ENCODE measurements at places on chromosomes 12 and 14. TPM values are rescaled to one million over a fixed set of nuclear protein-coding genes. Genes with fewer than 3 reads are reported as not detected.

DNA sequence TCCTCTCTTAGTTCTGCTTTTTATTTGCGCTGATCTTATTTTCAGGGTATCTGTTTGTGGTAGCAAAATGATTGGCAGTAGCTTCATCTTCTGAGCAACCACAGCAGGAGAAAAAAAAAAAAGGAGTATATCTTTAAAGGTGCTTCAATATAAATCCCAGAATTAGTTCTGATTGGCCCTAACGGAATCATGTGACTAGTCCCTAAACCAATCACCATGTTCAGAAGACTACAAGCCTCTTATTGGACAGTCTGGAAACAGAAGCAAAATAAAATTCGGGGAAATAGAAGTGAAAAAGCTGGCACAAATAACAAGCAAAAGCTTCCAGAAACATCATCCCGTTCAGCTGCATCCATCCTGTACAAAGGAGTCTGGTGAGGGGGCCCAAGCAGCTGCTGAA lies 49.9 kb upstream of the PTPRO start:
- DNase-seq: no peak

The PRH2 gene
- not detected for total RNA-seq

The NKX2-1 gene
- total RNA-seq: not detected

The MANSC1 gene
- 0.83 TPM for total RNA-seq

- DNase-seq: no peak
Measured at GRCh38 chr12:99619389-99620158, 28.0 kb upstream of the GARIN6 start.

- DNase-seq: no peak
Measured at GRCh38 chr12:104387190-104387589, 69.6 kb upstream of the CHST11 start.

GRCh38 chr14:29937116-29937515 lies 9.5 kb upstream of the PRKD1 start:
- no peak for DNase-seq

DNA sequence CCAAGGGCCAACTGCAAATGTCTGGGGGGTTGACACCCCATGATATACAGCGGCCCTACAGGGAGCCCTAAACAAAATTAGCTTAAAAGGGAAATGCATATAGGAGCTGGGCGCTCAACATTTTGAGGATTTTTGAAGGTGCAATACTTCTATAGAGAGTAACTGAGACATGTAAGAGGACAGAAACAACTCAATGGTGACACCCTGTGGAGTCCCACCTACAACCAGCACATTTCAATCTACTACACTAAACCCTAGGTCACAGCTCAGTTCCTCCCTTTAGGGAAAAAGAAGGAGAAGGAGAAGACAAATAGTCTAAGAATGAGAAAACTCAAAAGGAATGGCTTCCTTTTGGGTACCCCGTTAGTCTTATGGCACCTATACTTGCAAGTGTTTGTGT lies 1010.5 kb upstream of the NOVA1 start:
- no peak for DNase-seq

DNA sequence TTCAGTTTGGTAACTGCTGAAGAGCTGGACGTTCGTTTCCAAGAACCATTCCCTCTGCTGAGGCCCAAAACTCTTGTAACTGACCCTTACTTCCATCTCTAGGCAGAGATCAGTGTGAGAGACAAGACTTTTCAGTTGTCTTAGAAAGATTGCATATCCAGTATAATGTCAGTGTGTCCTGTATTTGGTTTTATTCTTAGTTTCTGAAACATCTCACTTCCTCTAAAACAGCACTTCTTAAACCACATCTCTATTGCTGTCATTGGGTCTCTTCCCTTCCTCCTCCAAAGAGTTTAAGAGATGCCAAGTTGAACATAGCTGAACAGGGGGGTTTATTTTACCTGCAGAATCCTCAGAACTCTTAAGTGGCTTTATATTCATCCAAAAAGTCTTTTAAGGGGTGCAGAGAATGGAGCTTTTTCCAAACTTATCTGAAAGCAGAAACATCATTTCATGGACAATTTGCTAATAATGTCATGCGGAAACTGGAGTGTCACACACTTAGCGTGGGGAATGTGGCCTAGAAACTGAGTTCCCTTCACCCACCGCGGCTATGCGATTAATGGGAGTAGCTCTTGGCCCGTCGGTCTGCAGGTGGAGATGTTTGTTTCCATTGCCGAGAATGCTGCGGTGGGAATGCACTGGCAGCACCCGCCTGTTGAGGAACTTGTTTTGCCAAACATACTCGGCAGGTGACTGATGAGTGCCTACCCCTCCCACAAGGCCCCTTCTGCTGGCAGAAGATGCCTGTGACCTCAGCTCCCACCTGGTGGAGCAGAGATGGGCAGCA lies 148.2 kb downstream of the ADGRD1 start:
- DNase-seq: no peak

GRCh38 chr12:57591782-57592325 lies 862 bp downstream of the PIP4K2C start:
- DNase-seq: no peak

DNA sequence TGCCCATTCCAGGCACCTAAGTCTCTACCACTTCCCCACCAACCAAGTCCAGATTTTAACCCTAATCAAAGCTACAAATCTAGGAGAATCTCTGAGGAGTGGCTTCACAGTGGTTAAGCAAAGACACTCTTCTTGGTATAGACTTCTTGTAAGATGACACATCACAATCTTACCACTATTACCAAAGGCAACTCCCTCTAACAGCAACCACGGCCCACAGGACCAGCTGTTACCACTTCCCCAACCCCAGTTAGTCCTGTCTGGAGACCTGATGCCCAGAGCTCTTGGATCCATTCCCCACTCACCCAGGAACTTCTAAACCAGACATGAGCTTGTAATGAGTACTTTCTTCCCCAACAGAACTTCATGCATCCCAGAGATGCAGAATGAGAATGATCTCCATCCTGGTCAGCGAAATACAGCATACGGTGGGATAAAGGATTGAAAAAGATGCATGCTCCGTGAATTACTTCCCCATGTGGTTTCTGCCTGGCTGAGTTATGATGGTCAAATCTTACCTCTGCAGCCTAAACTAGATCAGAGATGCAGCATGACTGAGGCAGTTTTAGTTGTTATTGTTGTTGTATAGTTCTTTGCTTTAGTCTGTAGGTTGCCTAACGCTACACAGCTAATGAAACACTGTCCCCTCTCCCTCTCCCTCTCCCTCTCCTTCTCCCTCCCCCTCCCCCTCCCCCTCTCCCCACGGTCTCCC lies 87.7 kb upstream of the FOXN3 start:
- DNase-seq: no peak

DNA sequence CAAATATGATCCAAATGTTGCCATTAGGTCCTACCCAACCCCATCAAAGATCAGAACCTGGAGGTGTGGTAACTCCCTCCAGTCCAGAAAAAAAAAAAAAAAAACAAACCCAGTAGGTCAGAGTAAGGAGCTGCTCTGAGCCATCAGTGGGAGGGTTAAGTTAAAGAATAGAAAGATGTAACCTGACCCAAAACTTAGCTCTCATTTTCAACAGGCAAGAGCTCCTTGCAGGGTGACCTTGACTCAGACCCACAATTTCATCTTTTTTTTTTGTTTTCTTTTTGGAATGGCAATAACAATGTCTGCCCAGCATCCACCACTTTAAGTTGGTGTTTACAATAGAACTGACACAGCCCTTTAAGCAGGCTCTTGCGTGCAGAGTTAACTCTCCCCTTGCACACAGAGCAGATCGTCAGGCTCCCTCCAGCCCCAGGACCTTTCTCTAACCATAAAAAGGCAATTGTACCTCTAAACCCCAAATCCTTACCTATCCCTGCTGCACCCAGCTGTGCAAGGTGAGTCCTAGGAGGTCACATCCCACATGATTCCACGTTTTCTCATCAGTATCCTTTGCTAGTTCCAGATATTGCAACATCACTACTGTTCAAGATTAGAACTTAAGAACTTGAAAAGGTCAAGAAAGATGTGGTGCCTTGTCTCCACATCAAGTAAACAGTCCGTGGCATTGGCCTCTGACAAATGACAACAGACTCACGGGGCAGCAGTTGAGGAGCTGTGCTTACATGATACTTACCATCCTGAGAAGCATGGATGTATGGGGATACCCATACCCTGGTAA lies 178.6 kb upstream of the EEA1 start:
- DNase-seq: no peak

DNA sequence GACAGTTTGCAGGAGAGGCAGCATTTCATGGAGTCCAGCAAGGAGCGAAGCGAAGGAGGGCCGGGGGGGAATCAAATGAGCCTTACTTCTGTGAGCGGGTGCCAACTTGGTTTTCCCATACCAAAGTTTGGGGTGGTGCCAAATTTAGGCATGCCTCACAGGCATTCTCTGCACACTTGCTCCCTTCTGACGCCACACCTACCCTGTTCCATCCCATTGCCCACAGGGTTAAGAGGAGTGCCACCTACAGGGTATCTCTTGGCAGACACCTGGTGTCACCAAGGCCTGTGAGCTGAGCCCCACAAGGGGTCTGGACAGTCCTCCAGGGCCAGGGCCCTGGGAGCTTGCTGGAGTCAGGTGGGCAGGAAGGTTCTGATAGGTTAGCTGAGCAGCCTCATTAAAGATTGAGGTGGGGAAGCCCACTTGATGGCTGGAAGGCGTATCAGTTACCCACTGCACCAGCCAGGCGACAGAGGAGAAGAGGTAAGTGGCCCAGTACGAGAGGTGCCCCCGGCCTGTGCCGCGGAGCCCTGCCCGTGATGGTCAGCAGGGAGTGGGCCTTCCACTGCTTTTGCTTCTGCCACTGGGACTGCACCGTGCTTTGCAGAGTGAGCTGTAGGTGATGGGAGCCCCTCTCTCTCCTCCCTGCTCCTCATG lies 45.2 kb downstream of the DEGS2 start:
- DNase-seq: no peak

DNA sequence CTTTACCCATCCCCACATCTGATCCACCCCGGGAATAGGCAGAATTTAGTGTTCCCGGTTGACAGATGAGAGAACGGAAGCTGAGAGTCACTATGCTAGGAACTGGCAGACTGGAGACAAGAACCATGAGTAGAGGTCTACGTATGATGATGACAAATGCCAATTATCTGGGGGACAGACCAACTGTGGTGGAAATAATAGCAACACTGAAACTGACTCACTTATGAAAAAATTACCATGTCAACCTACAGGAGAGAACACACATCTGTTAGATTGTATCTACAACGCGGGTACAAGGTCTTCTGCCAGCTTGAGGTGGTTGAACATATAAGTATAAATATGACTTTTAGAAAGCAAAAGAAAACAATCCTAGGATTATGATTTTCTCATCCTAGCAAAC lies 15.4 kb upstream of the SELPLG start:
- no peak for DNase-seq

GRCh38 chr12:64582862-64583261 lies 27.4 kb upstream of the RASSF3 start:
- DNase-seq: no peak

DNA sequence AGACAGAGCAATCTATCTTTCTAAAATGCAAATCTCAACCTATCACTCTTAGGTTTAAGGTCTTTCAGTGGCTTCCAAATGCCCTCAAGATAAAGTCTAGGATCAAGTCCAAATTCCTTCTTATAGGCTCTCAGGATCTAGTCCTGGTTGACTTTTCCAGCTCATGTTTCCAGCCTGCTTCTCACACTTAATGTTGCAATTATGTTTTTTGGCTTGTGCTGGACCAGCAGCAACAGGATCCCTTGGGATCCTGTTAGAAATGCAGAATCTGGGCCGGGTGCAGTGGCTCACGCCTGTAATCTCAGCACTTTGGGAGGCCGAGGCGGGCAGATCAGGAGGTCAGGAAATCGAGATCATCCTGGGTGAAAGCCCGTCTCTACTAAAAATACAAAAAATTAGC lies 10.6 kb downstream of the GPR33 start:
- no peak for DNase-seq

- DNase-seq: no peak
Measured at GRCh38 chr14:59629444-59630287, 53.1 kb upstream of the CCDC175 start.

DNA sequence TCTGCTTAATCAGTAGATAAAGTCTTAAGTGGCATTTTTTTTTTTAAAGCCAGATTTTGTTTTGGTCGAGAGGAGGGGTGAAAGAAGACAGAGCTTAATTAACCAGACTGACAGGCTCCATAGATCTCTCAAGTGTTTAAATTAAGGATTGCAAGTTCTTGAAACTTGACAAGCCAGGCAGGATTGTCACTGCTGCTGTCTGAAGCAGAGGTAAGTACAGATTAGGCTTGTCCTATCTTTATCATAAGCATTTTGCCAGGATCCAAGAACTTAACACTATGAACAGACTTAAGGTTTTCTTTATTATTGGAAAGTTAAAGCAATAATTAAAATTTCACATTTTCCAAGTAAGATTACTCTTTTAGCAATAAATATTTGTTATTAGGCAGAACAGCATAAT lies 179.6 kb upstream of the LMO3 start:
- no peak for DNase-seq

DNA sequence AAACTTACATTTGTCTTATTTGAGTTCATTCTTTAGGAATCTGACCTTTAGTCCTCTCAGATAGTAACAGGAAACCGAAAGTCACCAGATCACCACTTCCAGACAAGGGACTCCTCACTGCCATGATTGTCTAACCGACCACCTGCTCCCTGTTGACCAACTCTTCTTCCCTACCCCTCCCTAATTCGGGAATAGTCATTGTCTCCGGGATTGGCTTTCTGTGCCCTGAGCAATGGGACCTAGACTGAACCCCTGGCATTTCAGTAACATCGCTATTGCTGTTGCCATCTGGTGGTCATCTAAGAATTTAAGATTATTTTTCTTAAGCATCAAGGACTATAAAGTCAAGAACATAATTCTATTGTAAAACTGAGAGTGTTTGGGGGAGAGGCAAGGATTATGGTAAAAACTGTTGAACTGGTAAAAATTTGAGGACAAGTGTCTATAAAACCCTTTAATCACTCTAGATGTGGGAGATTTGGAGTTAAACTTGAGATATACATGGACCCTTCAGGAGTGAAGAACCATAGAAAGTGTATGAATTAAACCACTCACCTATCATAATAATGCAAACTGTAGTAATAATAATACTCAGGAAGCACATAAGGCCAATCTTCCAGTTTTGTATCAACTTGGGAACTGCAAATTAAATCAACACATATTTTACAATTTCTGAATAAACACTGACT lies 6.3 kb downstream of the CLEC2A start:
- peak; percentile 7 for DNase-seq

DNA sequence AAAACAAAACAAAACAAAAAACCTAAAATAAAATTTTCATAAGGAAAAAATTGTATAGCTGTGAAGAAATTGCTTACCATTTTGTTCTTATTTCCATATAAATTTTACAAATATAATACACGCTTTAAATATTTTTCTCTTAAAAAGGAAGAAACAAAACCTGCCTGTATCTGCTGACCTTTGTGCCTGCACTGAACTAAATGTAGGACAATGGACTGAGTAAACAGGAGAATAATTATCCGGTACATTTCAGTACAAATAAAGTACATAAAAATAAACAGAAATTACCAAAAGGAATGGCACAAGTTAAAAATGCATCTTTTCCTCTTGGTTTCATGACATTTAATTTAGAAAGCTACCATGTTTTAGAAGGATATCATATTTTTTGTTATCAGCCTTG lies 112.3 kb downstream of the DNAI7 start:
- DNase-seq: no peak

DNA sequence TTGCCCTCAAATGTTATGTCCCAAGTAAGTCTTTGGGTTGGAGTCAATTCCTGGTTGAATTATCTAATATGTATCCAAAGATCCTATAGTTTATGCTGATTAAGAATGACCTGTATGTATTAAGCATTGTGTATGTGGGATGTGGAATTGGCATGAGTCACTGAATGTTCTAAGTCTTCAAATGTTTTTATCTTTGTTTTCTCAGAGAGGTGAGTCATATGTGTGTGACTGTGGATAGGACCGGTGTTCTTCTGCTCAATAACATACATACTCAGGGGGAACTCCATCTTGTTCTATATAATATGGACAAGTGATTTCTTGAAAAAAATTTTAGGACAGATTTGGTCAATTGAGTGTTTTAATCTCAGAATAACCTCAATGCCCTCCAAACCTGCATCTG lies 57.9 kb downstream of the NAV3 start:
- DNase-seq: no peak
